Stimulated activated CD8-positive, alpha-beta memory T cell treated with anti-CD3 and anti-CD28 coated beads, Interleukin-2, amount 100 ng/mL, for 1 hour (primary cell): ENCODE measurements at places on chromosomes 2 and 18.
A peak's percentile ranks its signal among the peaks of the same experiment; 100 is the strongest.

DNA sequence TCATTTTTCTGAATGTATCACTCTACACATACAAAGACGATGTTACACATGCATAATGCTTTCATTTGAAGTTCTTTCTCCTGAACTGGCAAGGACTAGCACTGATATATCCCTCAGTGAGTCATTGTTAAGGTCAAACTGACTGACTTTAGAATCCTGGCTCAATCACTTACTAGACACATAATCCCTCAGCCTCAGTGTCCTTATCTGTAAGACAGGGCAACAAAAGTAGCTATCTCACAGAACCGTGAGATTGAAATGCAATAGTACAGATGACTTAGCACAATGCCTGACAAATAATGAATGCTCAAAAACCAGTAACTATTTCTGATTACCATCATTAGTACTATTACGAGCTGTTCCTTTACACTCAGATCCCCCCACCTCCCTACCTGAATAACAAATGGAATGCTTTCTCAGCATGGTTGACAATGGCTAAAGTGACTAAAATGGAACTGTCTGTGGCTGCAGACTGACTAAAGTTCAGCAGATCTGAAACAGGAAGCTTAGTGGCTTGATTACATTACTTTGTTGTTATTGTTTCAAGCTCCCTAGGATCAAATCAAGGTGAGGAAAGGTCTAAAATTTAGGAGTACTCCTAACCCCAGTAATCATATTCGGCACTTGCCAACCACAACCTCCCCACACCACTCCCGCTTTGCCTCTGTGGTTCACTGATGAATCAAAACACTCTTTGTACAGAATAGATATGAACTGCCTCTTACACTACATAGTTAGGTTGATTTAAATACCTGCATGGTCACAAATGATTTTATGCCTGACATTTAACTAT is 35.8 kb upstream of the CACNB4 start:
- no peak for DNase-seq

GRCh38 chr2:134310107-134311079 is 56.5 kb downstream of the MGAT5 start:
- DNase-seq, result no peak

GRCh38 chr18:32435631-32436500 is 34.8 kb downstream of the GAREM1 start:
- no peak for DNase-seq

GRCh38 chr2:81901017-81901416 is 1596.5 kb upstream of the LRRTM1 start:
- DNase-seq, result no peak

- DNase-seq, result no peak
Observed at GRCh38 chr2:12819721-12820120, 103.0 kb downstream of the TRIB2 start.

- no peak for DNase-seq
Observed at GRCh38 chr18:21115519-21116411, 4.2 kb upstream of the ROCK1 start.

DNA sequence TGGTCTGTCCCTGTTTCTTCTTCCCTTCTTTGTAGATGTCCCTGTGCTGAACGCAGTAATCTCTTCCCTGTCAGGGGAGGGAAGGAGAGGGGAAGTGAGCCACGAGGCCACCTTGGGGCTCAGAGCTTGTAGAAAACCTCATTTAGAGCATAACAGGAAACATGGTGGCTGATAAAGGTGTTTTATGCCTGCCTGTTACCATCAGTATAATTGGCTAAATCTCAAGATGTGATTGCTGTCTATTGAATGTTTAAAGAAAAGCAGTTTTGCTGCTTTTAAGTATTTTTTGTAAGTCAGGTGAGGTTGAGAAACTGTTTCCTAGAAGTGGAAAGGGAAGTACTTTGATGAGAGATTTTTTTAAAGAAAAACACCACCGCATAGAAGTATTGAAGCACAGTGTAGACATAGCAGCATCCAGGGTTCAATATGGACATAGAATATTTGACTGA is 59.7 kb upstream of the PDK1 start:
- DNase-seq, result no peak

DNA sequence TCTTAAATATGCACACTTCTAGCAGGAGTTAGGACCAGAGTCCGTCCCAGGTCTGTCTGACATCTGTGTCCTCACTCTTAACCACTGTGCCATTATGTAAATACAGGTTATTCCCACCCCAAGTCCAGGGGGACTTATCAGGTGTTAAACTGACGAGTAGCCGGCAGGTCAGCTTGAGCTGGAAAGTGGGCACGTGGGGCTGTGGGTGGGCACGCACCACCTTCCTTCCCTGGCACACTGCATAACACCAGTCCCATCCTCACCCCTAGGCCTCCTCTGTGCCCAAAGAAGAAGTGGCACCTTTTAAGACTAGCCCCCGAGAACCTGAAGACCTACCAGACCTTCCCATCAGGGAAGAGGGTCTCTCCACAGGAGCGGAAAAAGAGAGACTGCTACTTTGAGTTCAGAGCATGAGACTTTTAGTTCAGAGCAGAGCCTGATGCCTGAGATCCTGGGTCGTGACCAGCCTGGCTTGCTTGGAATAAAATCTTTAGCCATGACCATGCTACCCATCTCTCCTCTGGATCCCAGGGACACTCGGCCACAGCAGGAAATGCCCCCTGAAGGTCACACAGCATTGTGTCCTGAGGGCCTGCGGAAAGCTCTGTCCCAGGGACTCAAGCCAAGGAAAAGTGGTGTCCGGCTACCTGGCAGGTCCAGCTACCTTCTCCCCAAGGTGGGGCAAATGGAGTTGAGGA is 62.0 kb downstream of the CIB4 start:
- no peak for DNase-seq

- DNase-seq, result no peak
Observed at GRCh38 chr2:86747711-86748639, 27.9 kb downstream of the RMND5A start.

GRCh38 chr18:70822691-70823090 is 533.8 kb downstream of the SOCS6 start:
- no peak for DNase-seq

DNA sequence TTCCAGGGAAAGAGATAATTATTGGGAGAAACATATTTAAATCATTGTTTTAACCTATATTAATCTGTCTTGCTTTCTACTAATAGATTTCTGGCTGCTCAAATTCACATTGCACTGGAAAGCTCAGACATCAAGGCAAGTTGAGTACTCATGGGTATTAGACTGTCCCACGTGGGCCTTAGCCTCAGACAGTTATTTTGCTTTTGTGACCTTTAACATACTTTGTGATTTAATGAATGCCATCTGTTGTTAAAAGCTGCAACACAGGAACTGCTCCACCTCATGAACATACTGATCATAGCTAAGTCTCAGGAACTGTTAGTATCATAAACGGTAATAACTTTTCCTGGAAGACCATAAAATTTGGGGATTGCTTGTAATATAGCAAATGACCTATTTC is 2.7 kb upstream of the LCT start:
- no peak for DNase-seq

DNA sequence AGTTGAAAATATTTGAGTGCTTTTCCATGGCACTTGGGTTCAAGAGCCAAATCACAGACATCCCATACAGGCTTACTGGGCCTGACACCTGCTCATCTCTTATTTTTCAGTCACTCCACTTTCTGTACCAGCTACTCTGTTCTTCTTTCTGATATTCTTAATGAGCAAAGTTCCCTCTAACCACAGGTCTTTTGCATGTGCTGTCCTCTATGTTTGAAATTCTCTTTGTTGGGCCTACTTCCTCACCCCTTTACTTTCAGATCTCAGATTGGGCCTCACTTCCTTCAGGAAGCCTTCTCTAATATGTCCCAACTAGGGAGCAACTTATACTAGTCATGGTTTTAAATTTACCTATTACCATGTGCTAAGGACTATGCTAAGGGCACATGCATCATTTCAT is 81.8 kb upstream of the RBMS1 start:
- no peak for DNase-seq

GRCh38 chr2:165691615-165692014 is 102.4 kb downstream of the GALNT3 start:
- DNase-seq, result no peak

DNA sequence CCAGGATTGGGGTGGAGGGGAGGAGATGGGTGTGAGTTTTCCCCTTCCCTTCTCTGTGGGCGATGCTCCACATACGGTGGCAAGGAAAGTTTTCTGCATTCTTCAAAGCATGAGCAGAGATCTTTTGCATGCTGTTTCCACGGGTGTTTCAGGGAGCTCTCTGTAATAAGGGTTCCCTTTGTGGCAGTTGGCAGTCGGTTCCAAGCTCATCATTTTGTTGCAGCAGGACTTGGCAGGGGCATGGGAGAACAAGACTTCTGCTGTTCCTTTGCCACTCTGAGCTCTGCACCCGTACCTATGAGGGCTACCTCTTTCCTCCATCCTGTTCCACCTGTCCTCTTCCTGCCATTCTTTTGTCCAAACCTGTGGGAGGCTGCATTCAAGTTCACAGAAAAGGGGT is 71.3 kb upstream of the SPRED2 start:
- DNase-seq, result no peak

DNA sequence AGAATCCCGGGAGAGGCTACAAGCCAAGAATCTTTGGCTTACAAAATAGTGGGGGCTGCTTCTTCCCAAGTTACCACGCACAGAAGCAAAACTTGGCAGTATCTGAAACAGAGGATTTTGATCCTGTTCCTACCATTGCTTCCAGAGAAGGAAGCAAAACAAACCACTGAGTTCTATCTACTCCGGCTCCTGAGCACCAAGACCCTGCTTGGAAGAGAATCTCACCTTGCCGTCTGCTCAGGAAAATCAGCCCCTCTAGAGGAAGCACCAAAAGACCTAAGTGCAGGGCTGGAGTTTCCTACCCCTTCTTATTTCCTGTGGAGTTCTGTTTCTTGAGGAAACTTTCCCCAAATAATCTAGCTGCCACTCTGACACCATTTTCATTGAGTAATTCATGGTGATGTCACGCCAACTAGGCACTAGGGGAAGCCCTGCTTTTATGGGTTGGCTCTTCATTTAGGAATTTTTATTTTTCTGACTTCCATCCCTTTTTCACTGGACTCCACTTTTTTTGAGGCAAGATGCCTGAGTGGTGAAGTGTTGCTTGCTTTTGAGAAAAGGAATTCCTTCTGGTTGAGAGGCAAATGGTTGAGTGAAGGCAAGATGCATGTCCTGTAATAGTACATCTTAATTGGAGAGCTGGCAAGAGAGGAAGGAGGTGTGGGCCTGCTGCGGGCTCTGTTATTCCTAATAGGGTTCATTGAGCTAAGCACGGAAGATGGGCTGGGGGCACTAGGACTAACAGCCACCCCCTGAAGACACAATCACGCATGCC is 36.8 kb upstream of the EML4 start:
- no peak for DNase-seq

DNA sequence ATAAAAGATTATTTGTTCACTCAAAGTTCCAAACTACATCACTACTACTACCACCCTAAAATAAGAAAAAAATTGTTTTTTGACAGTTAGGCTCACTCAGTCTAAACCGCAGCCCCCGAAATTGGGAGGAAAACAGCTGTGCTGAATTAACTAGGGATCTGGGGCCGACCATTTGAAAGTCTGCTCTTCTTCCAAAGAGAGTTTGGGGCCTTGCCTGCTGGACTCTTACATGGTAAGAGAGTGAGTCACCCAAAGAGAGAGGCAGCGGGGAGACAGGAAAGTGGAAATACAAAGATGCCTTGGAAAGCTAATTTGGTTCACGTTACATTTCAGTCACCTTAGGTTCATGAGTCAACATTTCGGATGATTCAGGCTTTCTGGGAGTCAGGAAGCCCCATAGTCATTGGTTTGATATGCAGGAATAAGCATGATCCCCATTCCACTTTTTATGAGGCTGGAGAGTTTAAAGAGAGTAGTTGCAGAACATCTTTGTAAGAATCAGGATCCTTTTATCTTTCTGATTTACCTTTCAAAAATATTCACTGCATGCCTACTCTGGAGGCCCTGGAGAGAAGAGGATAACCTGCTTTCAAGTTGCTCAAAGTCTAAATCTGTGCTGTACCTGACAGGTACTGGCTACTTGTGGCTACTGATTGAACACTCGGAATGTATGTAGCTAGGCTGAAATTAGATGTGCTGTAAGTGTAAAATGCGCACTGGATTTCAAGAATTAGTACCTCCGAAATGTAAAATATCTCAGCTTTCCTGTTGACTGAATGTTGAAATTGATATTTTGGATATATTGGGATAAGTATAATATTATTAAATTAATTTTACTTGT is 995 bp upstream of the RTN4 start:
- DNase-seq, result peak; percentile 5

DNA sequence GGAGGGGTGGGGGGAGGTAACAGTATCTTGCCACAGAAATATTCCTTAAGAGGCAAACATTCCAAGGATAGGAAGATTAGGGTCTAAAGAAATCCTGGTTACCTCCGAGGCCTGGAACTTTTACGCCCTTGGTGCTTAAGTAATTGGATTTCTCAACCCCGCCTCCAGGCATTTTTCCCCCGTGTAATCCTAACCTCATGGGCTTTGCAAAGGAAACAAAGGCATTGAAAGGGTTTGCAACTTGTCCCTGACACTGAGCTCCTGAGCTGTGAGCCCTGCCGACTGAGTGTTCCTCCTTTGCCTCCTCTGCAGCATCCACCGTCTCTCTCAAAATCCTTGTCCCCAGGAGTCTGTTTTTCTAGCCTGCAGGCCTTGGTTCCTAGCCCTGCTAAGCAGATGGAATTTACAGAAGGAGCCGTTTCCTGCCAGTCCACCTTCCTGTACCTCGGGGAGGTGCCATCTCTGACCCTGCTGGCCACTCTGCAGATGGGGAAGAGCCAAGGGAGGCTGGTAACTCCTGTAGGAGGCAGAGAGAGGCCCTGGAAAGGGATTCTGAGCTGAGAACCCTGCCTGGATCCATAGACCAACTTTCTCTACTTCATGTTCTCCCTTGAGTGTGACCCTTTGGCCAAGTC is 24.2 kb downstream of the TET3 start:
- no peak for DNase-seq

GRCh38 chr2:218028562-218029348 is 26.0 kb upstream of the TNS1 start:
- DNase-seq, result no peak

DNA sequence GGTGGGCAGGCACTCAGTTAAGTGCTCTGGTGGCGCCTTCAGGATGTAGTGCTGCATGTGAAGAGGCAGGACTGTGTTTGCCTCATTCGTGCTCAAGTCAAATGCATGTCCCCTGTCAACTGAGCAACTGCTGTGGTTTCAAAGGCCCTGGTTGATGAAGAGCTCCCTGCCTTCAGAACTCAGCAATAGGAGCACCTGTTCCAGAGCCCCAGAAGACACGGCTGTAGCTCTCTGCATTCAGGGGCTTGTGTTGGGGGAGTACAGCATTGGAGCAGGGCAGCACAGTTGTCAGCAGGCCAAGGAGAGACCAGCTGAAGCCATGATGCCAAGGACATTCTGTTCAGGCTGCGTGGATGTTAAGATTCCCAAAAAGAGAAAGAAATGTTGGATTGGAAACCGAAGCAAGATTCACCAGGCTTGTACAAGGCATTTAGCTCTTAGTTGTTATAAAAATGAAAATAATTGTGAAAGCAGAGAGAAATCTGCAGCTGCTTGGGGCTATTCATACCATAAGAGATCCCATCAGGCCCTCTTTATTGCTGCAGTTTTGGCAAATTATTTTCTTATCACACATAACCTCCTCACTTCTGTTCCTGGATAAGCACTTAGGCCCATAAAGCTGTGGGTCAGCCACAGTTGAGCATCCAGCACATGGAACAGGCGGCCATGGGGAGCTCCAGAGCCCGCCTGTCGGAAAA is 252.4 kb upstream of the ZNF521 start:
- no peak for DNase-seq
